ENCODE measurements at places on chromosomes 1 and 21.

DNA sequence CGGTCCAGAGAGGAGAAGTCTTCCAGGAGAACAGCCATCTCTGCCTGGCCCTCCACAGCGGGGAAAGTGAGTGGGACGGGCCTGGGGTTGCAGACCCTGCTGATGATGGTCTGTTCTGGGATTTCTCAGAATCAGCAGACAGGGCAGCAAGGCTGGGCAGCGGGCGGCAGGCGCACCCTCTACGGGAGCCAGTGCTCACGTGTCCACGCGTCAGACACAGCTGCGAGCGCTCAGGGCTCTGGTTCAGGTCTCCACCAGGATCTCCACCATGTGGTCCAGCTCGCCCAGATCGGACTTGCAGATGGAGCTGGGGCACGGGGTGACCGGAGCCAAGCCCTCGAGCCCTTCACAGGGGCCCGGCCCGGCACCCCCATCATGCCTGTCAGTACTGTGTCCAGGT, 5.5 kb downstream of the CLCA4 start:
- no peak for DNase-seq

GRCh38 chr1:50604580-50604979, 181.3 kb upstream of the DMRTA2 start:
- DNase-seq, result no peak

DNA sequence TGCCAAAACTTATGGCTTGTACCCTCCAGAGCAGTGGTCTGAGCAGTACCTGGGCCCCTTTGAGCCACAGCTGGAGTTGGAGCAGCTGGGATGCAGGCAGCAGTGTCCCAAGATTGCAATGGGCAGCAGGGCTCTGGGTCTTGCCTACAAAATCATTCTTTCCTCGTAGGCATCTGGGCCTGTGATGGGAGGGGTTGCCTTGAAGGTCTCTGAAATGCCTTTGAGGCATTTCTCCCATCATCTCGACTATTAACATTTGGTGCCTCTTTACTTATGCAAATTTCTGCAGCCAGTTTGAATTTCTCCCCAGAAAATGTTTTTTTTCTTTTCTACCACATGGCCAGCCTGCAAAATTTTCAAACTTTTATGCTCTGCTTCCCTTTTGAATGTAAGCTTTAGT, 31.0 kb upstream of the TSPAN2 start:
- no peak for DNase-seq

DNA sequence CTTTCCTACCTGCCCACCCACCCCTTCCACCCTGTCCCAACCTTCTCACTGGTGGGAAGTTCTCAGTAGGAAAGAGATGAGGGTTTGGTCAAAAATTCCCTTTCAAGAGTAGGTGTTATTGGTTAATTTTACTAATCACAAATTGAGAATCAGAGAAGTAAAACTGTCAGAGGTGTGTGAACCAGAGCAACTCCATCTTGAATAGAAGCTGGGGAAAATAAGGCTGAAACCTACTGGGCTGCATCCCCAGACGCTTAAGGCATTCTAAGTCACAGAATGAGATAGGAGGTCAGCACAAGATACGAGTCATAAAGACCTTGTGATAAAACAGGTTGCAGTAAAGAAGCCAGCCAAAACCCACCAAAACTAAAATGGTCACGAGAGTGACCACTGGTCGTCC, 11.5 kb downstream of the PLA2G2D start:
- DNase-seq, result no peak

DNA sequence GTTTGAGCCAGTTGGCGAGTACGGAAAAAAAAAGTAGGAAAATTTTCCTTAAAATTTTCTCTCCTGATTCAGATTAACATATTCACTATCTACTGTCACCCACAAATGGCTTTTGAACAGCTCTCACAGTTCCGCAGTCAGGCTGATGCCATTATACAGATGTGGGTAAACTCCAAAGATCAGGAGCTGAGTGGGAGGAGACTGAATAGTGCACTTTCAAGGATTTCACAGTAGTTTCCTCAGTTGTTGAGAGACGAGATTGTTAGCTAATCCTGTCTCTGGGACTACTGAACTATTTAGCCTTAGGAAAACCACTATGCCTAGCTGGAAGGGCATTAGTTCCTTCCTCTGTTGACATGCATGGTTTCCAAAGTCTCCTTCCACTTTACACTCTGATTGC, 3.2 kb upstream of the DISP1 start:
- DNase-seq, result no peak

GRCh38 chr1:159428536-159428935, 3.5 kb upstream of the OR10J4 start:
- DNase-seq, result no peak

GRCh38 chr1:45979074-45979777, 153.2 kb downstream of the PIK3R3 start:
- no peak for DNase-seq

DNA sequence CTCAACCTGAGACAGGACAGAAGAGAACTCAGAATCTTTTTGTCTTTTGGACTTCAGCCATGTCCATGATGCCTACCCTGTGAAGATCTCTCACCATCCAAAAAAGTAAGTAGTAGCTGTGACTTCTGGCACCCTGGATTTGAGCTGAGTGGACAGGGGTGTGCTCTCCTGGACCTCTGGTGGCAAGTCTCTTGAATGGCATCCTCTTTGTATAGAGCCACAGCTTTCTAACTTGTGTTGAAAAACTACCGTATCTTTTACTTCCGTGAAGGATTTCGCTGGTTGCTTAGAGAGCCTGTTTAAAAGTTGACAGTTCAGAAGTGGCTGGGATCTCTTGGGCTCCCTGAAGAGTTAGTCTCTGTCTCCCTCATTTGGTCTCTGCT, 1.8 kb downstream of the MFN2 start:
- DNase-seq, result no peak

DNA sequence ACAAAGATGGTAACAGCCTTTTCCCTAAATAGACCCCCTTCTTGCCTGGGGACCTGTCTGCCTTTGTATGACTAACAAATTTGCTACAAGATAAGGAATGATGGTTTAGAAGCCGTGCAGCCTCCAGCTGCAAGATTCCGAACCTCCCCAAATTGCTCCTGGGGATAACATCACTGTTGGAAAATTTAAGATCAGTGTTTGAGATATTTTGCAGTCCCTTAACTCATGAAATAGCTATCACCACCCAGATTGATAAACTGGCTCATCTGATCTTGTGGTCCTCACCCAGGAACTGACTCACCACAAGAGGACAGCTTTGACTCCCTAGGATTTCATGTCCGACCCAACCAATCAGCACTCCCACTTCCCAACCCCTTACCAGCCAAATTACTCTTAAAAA, 254.7 kb downstream of the USH2A start:
- DNase-seq, result no peak

Data from CD4-positive, alpha-beta T cell treated with Interleukin-6 at 100 ng/mL for 8 hours (primary cell).